ENCODE measurements at places on chromosomes 12 and 14.

DNA sequence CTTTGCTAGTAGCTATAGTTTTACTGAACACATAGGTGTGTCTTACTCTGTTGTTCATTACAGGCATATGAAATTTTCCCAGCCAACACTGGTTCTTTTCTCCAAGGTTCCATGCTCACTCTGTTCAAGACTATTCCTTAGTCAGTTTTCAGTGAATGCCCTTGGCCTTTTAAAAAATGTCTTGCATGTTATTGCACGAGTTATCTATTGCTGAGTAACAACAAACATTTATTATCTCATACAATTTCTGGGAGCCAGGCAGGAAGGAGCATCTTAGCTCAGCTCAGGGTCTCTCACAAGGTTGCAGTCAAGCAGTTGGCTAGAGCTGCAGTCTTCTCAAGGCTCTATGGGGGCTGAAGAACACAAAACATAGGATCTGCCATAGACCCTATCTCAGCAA, 223.5 kb downstream of the BTG1 start:
- DNase-seq: no peak

DNA sequence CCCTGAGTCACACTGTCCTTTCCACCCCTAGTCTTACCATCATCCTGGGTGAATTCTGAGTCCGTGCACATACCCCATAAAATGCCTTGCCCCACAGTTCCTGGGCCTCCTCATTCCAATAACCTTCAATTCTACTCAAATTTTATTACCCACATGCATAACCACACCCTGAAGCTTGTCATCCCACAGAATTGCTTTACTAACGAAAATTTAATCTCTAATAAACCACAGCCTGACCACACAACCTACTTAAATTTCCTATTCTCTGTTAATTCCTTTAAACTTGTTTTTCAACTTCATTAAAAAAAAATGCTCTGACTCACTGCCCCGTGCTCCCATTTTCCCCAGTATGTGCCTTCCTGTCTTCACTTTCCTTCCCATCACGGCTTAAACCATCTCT, 205.9 kb downstream of the PHLDA1 start:
- no peak for DNase-seq

- DNase-seq: no peak
These were observed 210.4 kb downstream of the ITPR2 start for GRCh38 chr12:26622601-26623000.

DNA sequence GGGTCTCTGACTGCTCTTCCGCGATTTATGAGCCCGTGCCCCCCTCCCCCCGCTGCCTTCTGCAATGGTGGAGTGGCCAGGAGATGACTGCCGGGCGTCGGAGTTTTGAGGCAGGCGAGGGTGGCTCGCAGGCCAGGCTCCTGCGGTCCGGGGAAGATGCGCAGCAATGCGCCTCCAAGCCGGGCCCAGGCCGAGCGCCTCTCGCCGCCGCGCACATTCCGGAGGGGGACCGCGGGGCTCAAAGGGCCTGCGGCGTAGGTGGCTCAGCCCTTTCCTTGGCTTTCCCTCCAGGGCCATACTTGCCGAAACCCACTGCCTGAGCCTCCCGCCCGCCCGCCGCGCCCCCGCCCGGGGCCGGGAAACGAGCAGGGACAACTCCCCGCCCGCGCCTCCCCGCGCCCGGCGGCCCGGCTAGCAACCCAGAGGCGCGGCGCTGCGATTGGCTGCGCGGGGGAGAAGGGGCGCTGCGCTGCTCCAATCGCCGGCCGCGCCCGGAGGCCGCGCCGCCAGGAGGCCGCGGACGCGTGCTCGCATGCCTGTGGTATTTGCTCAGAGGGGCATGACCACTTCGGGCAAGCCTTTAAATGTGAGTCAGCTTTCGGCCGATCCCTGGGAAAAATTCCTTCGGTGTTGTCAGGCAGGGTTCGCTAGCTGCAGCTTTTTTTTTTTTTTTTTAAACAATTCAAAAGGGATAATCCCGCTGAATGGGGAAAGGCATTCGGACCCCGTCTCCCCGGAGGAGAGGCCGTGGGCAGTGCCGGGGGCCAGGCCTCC, 157.9 kb upstream of the PARP11 start:
- DNase-seq: no peak

DNA sequence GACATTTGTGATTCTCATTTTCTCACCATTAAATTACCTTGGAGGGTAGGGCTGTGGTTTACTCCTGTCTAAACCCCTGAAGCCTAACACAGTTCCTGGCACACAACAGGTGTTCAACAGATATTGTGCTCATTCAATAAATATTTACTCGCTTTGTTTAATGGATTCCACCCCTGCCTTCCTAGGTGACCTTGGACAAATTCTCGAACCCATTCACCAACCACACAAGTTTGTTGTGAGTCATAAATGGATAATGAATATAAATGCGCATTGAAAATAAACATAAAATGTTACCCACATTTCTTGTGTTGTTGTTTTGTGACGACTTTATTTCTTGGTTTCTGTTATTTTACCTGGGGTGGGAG, 362 bp upstream of the TSFM start:
- DNase-seq: no peak

DNA sequence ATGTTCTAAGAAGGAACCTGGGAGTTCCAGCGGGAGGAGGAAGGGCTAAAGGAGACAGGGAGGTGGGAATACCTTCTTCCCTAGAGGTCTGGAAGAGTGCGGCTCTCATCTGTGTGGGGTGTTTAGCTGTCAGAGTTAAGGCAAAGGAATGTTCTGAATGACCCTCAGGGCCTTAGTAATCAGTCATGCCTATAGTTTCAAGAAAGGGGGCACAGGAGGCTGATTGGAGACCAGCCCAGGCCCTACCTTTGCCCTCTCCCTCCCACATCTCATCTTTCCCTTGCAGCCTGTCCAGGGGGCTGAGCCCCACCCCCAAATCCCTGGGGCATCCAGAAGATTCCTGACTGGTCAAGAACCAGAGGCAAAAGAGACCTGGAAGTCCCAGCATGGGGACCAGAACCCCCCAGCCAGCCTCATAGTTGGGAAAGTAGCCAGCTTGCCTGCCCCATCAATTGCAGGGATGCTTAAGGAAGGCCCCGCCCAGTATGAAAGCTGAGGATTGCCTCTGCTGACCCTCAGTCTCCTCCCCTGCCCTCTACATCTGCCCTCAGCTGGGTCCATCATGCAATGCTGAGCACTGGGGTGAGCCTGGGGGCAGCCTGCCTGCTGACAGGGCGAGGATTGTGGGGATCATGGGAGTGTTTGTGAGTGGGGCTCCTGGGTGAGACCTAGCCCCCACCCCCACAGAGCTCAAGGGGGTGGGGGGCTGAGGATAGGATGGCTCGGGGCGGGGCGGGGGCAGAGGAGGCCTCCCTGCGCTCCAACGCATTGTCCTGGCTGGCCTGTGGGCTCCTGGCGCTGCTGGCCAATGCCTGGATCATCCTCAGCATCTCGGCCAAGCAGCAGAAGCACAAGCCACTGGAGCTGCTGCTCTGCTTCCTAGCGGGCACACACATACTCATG, 1.8 kb downstream of the GPR162 start:
- DNase-seq: no peak

DNA sequence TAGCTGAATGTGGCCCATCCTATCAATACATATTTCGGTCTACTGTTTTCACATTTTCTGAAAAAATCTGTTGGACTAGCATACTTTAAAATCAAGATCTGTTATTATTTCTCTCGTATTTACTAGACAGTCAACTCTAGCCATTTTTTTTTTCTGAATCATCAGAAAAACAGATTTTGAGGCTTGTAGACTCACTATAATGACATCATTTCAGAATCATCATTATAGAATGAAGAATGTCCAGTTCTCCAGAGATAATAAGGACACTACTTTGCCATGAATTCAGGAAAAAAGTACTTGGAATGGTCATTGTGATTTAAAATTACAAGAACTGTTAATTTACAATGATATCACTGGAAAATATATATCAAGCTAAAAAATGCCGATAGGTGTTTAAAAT, 589.8 kb downstream of the KCNH5 start:
- no peak for DNase-seq

DNA sequence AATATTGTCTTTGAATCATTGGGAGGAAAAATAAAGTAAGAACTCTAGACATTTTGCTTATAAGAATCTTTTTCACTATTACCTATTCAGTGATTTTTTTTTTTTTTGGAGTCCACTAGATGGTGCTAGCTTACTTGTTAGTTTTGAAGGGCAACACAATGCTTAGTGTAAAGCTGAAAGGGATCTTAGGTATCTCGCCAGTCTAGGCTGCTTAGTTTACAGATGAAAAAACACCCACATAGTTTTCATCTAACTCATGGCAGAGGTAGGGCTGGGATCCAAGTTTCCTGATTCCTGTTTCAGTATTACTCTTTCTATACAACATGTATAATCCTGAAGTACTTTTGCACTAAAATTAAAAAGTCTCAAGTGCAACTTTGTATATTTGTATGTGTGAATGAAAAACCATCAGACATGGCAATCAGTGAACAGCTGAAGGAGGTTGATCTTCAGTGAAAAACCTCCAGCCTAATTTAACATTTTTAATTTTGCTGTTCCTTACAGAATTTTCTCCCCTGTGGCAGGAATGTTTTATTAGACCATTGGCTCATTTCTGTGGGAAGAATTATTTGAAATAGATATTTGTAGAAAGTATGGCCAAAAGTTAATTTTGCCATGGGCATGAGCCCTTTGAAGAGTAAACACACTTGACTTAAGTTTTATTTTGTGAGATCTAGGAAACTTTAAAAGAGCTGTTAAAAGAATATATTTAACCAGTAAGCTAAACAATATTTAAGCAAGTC, 40.7 kb downstream of the LRRIQ1 start:
- DNase-seq: no peak

DNA sequence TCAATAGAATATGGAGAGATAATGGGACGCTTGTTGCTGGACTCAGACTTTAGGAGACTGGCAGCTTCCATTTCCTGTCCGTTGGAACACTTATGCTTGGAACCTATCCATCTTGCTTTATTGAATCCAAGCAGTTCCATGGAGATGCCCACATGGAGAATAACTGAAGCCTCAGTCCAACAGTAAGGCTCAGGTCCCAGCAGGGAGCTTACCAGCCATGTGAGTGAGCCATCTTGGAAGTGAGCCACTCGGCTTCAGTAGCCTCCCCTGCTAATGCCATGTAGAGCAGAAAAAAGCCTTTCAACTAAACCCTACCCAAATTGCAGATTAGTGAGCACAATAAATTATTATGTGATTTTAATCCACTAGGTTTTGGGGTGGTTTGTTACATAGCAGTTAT, 538.8 kb upstream of the STXBP6 start:
- DNase-seq: no peak

- DNase-seq: no peak
These were observed 114.5 kb downstream of the ADGRD1 start for GRCh38 chr12:131067981-131068851.

GRCh38 chr14:99136401-99136800, 135.6 kb downstream of the BCL11B start:
- no peak for DNase-seq

- no peak for DNase-seq
These were observed 566 bp upstream of the PRDM4 start for GRCh38 chr12:107761502-107761904.

DNA sequence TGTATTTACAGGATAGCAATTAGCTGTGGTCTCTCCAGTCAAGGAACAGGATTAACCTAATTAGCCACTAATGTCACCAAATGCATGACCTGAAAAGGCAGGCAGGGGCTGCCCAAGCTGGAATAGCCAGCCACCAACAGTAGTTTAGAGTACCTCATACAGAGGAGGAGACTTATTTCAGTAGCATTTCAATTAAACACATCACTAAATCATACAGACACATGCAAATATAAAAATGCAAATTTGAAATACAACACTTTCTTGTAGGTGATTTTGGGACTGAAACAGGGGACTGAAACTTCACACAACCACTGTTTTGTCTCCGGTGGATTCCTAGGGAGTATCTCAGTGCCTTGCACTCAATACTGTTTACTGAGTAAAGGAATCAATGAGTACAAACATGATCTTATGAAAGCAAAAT, 636 bp upstream of the IFNG-AS1 start:
- no peak for DNase-seq

GRCh38 chr14:76687611-76688382, 73.5 kb upstream of the VASH1 start:
- no peak for DNase-seq

GRCh38 chr12:67698672-67699581, 50.4 kb downstream of the DYRK2 start:
- DNase-seq: peak; percentile 30

DNA sequence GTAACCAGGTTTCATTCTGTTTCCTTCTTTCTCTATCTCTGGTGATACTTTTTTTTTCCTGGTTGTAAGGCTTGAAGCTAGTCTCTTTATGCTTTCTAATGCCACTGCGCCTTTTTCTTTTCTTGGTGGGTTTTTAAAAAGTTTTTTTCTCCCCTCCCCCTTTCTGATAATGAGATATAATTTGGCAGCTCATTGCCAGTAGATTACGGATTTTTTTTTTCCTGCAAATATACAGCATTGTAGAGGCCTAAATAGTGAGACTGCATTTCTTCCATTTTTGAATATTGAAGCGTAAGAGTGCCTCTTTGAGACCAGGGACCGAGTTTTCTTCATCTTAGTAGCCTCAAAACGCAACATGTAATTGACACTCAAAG, 1.1 kb downstream of the PAPOLA start:
- no peak for DNase-seq

DNA sequence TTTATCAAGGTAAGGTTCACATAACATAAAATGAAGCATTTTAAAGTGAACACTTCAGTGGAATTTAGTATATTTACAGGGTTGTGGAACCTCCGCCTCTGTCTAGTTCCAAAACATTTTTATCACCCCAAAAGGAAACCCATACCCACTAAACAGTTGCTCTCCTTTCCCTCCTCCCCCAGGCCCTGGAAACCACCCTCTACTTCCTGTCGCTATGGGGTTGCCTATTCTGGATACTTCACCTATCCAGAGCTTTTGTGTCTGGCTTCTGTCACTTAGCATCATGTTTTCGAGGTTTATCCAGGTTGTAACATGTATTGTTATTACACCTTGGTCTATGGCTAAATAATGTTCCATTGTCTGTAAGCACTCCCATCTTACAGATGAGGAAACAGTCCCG, 27.7 kb upstream of the ZFP36L1 start:
- no peak for DNase-seq

DNA sequence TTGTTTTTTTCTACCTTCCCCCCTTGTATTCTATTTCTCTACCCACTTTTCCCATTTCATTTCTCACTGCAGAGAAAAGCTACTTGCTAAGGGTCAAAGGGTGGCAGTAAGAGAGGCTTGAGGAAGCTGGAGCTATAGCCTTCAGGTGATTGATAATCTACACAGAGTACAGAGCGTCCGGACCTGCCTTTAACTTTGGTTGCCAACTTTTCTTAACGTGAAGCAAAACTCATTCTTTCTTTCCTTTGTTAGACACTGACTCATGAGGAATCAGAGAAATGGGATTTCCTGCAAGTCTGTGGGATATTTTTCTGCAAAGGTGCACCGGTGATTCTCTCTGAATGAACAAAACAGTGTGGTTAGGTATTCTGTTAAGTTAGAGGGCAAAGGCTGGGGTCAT, 133.3 kb downstream of the RMST start:
- DNase-seq: no peak

- DNase-seq: no peak
These were observed 84.9 kb upstream of the OTX2 start for GRCh38 chr14:56895154-56895553.

DNA sequence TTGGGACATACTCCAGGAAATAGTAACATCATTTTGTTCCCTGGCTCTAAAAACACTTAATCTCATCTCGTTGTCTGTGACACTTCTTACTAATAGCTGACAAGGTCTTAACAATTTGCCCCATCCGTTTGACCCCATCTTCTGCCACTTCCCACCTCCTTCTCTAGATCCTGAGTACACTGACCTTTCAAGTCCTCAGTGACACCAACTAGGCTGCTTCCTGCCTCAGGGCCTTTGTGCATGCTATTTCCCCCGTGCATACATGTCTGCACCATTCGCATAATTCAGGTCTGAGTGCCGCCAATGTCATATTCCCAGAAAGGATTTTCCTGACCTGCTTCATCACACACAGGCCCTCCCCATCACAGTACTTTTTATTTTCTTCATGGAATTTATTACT, 70.6 kb upstream of the CCND2 start:
- no peak for DNase-seq

Measured in NK-92 treated with Interleukin-12 subunit alpha and Interleukin-12 subunit beta, amount 100 ng/mL, for 24 hours (cell line).